ENCODE measurements at places on chromosomes 2 and 18.

- no peak for DNase-seq
Observed at GRCh38 chr2:152615177-152615576, 102.1 kb downstream of the PRPF40A start.

DNA sequence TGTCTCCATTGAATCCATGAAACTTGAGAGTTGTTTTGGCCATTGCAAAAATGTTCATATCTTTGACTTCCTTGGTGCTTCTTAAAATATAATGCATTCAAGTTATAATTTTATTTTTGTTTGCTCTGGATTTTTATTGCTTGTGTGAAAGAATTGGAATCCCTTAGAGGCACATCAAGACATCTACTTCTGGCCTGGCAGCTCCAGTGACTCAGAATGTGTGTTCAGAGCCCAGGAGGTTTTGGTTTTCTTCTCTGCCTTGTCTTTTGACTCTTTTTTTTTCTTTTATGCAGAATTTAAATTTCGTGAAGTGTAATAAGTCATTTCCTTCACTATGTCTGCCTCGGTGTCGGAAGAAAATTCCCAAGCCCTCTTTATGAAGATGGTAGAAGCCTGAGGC is 180.2 kb downstream of the LTBP1 start:
- peak; percentile 60 for DNase-seq

- no peak for DNase-seq
Observed at GRCh38 chr2:29420464-29420863, 305.2 kb downstream of the CLIP4 start.

- DNase-seq = no peak
Observed at GRCh38 chr2:88269836-88270235, 99.7 kb downstream of the THNSL2 start.

DNA sequence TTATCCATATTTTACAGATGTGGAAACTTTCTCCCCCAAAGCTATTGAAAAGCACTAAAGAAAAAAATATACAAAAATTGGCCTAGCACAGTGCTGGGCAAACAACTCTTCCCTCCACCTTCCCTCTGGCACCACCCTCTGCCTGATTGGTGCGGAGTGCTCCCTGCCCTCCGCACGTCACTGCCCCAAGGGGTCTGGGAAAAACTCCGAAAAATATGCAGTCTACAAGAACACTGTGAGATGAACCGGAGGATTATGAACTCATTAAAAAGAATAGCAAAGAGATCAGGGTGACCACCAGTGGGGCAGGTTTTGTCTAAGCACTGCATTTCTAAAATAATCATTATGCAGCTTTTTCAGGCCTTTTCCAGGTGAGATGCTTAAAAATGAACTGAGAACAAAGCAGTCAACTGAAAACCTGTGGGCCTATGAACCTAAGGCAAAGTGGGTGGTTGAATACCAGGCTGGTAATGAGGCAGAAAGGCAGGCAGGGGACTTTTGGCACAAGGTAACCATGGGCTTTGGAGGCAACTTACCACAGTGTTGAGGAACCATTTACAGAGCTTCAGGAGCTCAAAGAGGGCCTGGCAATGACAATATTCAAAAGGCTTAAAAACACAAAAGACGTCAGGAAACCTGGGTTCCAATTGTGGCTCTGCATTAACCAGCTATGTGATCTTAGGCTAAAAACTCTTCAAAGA is 57.5 kb downstream of the AAK1 start:
- DNase-seq = no peak

- no peak for DNase-seq
Observed at GRCh38 chr2:86752934-86753333, 32.8 kb downstream of the RMND5A start.

DNA sequence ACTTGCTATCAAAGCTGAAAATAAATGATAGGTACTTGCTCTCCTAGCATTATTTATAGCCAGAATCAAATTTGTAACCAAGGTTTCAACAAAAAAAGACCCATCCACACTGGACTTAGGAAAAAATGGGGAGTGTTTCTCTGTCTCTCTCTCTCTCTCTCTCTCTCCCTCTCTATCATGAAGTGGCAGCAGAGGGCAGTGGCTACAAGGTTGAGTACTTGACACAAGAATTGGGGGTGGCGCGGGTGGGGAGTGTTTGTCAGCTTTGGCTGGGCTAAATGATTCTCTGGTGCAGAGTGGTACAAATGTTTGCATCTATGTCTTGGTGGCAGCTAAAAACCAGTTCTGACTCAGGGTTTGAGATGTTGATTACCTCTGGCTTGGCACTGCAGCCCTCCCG is 85.0 kb downstream of the RBM43 start:
- no peak for DNase-seq

GRCh38 chr18:35029770-35030169 is 11.4 kb upstream of the MAPRE2 start:
- DNase-seq = no peak
